ENCODE measurements at places on chromosomes 2 and 18.

- DNase-seq: no peak
Measured at GRCh38 chr2:62504657-62505056, 1.3 kb downstream of the TMEM17 start.

DNA sequence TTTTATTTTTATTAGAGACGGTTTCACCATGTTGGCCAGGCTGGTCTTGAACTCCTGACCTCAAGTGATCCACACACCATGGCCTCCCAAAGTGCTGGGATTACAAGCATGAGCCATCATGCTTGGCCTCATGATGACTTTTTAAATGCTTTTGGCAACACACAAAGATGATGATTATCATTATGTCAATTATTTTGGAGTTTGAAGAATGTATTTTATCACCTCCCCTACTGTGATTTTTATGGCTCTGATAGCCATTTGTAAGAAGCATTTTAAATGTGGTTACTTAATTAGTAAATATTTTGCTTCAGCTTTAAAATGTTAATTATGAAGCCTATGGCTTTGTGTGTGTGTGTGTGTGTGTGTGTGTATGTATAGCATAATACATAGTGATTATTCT, 45.1 kb upstream of the RAB27B start:
- no peak for DNase-seq

DNA sequence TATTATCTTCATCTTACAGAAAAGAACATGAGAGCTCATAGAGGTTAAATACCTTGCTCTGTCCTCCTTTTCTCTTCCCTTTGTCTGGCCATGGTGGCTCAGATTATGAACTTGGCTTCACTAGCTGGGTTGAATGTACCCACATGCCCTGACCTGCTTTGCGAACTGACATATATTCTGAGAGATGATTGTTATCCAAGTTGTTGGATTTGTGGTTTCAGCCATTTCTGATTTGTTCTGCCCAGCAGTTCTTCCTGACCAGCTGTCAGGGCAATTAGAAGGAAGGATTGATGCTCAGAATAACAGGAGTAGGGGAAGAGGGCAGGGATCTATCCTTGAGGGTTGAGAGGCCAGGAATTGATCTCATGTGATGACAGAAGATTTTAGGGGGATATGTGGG, 236.8 kb upstream of the FAM98A start:
- no peak for DNase-seq

DNA sequence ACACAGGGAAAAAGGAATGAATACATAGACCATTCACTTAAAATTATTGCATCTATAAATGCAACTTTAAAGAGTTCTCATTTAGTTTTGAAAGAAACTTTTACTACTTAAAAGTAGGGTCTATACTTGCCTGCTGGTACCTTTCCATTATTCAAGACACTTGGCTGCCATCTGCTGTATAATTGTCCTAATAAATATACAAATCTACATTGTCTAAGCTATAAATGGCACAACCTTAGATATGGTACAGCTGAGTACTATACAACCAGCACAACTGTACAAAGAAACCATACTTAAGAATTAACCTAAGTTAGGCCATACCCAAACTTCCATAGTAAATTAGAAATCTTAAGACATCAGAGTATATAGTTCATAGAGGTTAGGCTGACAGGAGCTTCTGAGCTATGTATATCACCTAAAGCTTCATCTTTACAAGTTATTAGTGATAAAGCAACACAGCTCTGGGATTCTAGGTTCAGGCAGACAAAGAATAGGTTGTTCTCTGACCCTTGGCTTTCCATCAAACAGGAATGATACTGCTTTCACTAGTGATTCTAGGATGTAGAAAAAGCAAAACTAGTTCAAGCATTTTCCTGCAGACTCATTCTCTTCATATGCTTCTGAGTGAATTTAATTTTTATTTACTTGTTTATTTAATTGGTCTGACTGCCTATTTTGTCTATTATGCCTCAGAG, 22.1 kb downstream of the EXOC6B start:
- no peak for DNase-seq

GRCh38 chr2:158154596-158154995, 52.9 kb downstream of the UPP2 start:
- no peak for DNase-seq

DNA sequence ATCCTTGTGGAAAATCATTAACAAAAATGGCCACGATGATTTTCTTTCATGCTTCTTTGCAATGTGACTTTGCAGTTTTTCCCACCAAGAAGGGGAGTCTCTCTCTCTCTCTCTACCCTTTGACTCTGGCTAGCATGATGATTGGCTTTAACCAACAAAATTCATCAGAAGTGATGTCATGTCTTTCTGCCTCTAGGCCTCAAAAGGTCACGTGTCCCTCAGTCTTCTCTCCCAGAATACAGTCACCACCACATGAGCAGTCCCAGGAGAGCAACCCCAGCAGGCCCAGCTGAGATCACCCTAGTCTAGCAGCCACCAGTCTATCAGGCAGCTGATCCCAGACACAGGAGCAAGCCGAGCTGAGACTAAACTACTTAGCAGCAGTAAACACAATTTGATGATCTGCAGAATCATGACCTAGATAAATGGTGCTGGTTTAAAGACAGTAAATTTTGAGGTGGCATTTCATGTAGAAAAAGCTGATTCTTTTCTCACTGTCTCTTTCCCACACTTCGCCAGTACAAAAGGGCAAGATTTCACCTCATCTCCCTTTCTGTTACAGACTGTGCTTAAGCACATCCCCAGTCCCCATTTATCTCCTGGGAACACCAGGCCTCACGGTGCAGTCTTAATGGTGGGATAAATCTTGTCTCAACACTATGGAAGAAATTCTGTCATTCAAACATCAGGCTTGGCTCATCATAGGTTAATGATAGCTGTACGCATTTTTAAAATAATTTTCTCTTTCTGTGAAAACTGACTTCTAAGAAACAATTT, 132.7 kb downstream of the SCG2 start:
- DNase-seq: peak; percentile 98

GRCh38 chr2:148666555-148666954, 22.0 kb downstream of the EPC2 start:
- no peak for DNase-seq

DNA sequence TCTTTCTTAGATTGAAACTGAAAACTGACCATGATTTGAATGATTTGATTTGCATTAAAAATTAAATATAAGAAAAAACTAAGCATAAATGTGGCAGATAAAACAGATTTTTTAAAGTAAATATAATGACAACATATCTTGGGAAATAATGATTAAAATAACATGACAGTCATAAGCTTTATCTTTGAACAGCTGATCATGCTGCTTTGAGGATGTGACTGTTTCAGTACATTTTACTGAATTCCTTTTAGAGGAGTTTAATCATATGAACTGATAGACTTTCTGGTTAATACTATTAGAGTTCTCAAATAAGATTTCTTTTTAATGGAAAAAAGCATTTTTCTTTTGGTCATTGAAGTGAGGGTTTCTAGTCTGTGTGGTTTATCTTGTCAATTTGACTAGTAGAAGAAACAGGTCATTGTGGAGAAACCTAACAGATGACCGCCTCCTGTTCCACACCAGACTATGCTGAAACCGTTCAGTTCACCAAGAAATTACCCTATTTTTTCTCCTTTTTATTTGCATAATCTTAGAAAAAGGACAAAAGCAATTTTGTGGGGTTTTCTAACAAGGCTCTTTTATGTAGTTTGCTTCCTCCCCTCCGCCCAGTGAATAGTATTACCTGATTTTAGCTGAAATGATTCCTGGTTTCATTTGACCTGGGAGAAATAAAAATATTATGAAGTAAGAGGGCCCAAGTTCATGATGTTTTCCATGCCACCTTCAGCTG, 262.1 kb downstream of the PTGR3 start:
- peak; percentile 56 for DNase-seq

DNA sequence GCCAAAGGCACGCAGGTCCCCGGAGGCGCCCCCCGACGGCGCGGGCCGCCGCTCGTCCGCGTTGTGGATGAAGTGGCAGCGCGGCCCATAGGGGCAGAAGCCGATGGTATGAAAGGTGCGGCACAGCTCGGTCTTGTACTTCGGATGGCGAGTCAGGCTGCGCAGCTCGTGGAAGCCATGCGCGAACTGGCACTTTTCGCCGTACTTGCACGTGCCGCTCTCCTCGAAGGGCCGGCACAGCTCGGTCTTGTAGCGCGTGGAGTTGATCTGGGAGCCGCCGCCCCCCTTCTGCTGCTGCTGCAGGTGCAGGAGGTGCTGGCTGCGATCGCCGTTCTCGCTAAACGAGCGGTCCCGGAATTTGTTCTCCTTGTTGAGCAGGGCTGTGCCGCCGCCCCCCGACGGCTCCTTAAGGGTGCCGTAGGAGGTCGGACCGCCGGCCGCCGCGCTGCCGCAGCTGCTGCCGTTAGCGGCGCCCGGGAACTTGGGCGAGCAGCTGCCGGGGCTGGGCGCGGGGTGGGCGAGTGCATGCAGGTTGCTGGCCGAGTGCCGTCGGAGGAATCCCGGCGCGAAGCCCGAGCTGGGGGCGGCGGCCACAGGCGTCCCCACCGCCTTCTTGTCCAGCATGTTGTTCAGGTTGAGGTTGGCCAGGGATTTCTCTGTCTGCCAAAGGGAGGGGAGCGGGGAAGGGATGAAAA, 1.2 kb downstream of the ZFP36L2 start:
- peak; percentile 84 for DNase-seq

DNA sequence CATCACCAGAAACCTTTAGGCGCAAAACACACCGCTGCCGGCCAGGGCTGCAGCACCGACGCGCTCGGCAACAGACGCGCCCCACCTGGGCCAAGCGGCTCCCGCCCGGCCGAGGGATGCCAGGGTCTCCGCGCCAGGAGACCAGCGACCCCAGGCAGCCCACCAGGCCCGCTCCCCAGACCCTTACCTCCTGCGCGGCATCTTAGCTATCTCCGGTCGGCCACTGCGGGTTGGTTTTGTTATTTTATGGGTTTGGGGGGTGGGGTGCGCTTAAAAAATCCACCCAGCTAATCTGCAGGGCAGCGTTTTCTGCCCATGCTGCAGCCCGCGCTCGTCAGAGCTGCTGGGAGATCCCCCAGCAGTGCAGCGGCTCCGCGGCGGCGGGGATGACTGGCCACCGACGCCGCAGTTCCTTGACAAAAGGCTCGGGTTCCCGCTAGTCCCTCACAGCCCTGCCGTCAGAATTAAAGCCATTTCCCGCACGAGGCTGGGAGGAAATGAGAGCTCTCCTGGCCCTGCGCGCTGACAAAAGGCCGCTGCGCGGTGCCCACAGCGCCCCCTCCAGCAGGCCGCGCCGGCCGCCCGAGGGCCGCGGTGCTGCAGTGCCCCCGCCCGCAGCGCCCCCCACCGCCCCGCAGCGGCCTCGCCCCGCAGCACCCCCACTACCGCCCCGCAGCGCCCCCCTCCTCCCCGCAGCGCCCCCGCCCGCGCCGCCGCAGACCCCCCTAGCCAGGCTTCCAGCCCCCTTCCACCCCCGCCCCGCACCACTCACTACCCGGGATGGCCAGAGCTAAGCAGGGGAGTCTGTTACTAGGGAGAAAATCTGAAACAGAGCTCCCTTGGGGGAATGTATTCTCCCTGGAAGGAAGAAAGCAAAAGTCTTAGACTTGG, at the start of gene ADD2:
Gene ADD2 (minus strand): TSS at position 502 of the 891 bp plus-strand sequence. CDS start 61,792 bp downstream, outside the sequence.
- DNase-seq: no peak

GRCh38 chr2:178473931-178474330, 4.5 kb downstream of the FKBP7 start:
- no peak for DNase-seq

- no peak for DNase-seq
Measured at GRCh38 chr2:179349670-179350303, 85.2 kb upstream of the SESTD1 start.

- DNase-seq: no peak
Measured at GRCh38 chr2:206112108-206112507, 26.1 kb upstream of the INO80D start.

GRCh38 chr2:221204699-221205098, 367.4 kb downstream of the EPHA4 start:
- DNase-seq: no peak

GRCh38 chr18:55794288-55795052, 206.5 kb upstream of the TCF4 start:
- DNase-seq: peak; percentile 55

- no peak for DNase-seq
Measured at GRCh38 chr2:48264627-48265026, 265.3 kb upstream of the STON1 start.

GRCh38 chr18:66461344-66461743, 142.5 kb downstream of the CDH19 start:
- no peak for DNase-seq

- DNase-seq: no peak
Measured at GRCh38 chr18:24616653-24617052, 156.2 kb downstream of the HRH4 start.

DNA sequence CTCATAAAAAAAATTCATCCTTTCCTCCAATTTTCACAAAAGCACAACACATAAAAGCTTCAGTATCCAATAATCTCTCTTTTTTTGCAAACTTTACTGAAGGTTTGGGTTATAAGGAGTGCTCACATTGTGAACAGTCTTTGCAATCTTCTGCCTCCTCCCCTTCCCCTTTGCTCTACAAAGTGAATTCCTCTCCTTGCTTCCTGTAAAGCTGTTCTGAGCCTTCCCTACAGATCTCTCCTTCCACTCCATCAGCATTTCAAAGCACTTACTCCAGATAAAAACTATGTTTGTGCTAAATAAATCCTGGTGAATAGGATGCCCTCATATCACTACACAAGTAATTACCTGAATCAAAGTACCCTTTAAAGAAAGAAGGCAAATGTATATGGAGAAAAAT, 4.6 kb upstream of the PDK1 start:
- peak; percentile 81 for DNase-seq

- DNase-seq: peak; percentile 43
Measured at GRCh38 chr2:179749210-179749609, 112.2 kb downstream of the ZNF385B start.

DNA sequence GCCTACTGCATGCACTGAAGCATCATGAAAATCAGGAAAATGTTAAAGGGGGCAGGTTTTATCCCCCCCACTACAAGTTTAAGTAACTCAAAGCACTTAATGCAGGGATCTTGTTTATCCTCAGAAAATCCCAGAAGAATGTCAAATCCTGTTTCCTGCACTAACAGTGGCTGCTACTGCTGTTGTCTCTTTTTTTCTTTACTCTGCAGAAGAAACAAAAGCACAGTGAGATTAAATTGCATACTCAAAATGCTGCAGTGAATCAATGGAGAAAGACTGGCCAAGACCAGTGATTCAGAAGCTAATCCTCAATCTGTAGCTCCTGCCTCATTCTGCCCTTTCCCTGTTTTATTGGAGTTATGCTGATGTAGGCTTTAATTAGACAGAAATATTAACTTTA, 332.3 kb upstream of the FIGN start:
- DNase-seq: no peak

GRCh38 chr2:201452922-201453643, 1.5 kb downstream of the STRADB start:
- DNase-seq: no peak

- DNase-seq: no peak
Measured at GRCh38 chr2:118490330-118490729, 357.1 kb downstream of the EN1 start.

GRCh38 chr18:79199691-79200374, 130.6 kb downstream of the ATP9B start:
- DNase-seq: peak; percentile 40

- peak; percentile 37 for DNase-seq
Measured at GRCh38 chr2:144660518-144661316, 140.8 kb upstream of the ZEB2 start.

GRCh38 chr2:206920951-206921350, 18.4 kb upstream of the CPO start:
- DNase-seq: no peak
